ENCODE measurements at places on chromosomes 6 and 20. TPM values are rescaled to one million over a fixed set of nuclear protein-coding genes. Genes with fewer than 3 reads are reported as not detected.

Gene NKAIN4
- polyA plus RNA-seq: 3.9 TPM

Gene IRAK1BP1
- 10.8 TPM for polyA plus RNA-seq

DNA sequence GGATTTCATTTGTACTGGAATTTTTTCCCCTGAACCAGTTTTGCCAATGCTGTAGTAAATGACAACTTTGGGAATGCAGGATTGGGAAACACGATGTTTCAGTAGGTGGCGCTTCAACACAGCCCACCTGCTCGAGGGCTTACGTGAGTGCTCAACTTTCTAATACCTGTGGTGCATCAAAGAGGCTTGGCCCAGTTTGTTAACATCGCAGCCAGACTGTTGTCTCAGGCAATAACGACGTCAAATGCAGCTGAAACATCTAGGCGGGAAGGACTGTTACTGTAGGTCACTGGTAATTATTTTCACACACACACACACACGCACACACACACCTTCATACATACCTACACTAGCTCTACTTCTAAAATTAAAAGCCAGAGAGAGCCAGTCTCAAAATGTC is 815.5 kb upstream of the SLC35B3 start:
- H3K27me3 ChIP-seq: no peaks in the 10 kb centered on the region
- H3K36me3 ChIP-seq: no peaks in the 10 kb centered on the region
- H3K27ac ChIP-seq: no peak overlapping the region

- H3K27me3 ChIP-seq: no peaks in the 10 kb centered on the region
- peaks cover 23% of the 10 kb centered on the region for H3K4me1 ChIP-seq
- H3K27ac ChIP-seq: peak within 1 kb of the TSS; percentile 83
- peak; percentile 98 for DNase-seq
Observed at GRCh38 chr6:41779788-41780550, at the start of gene FRS3. Gene FRS3 (minus strand): TSS chr6:41779900. CDS start chr6:41776987, 2,913 bp downstream.

GRCh38 chr20:13494019-13494418 is 144.7 kb downstream of the TASP1 start:
- no peaks in the 10 kb centered on the region for H3K27me3 ChIP-seq
- no peak overlapping the region for H3K4me3 ChIP-seq
- DNase-seq: no peak
- no peaks in the 10 kb centered on the region for H3K36me3 ChIP-seq

Gene TREM2
- 2.8 TPM for polyA plus RNA-seq

DNA sequence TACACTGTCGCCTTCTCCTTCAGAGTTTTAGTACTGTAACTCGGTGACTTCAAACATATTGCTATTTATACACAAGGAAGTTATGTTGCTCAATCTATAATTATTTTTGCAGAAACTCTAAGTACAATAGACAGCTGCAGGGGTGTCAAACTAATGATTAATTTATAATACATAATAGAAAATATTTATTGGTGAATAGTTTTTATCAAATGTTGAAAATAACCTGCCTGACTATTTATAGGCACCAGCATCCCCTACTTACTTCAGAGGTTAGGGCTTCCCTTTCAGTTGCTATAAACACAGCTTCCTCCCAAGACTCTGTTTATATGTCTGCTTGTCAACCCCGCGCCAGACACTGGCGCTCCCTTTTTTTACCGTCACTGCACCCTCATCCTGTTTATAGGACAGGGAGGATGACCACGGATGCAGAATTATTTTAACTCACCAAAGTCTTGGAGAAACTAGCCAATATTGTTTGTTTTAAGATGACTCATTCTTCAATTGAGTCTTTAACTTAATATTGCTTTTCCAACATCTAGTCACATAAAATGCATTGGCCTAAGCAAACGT is 225.0 kb downstream of the ALDH8A1 start:
- peak overlapping the region; percentile 54 for H3K27ac ChIP-seq
- H3K4me1 ChIP-seq: peaks cover 38% of the 10 kb centered on the region
- no peak overlapping the region for H3K4me3 ChIP-seq
- no peaks in the 10 kb centered on the region for H3K36me3 ChIP-seq
- no peaks in the 10 kb centered on the region for H3K27me3 ChIP-seq
- no peak for DNase-seq

DNA sequence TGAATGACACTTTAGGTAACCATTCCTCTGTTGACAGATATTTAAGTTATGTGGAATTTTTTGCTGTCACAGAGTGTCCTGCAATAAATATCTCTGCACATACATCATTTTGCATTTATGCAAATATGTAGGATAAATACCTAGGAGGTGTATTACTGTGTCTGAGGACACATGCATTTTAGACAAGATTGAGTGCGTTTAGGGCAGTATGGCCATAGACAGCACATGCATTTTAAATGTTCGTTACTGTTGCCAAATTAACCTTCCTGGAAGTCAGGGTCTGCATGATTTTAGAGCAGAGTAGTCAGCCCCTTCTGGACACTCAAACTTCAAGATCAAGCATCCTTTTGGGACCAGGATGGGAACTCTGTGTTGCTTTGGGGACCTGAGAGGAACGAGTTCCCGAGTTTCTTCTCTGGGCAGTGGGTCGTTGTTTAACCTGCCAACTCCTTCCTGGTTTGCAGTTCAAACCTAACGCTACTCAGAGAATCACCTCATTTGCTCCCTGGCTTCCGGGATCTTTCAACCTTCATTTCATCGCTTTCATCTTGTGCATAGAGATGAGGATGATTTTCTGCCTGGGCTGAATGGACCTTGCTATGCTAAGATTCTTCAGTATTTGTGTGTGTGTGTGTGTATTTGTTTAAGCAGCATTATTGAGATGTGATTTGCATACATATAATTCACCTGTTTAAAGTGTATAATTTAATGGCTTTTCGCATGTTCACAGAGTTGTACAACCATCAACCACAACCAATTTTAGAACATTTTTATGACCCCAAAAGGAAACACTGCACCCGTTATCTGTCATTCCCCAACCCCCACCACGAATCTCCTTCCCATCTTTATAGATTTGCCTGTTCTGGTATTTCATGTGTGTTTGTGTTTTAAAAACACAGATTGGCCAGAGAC is 9.8 kb downstream of the BCAS4 start:
- no peaks in the 10 kb centered on the region for H3K36me3 ChIP-seq
- no peaks in the 10 kb centered on the region for H3K27me3 ChIP-seq
- H3K4me3 ChIP-seq: no peak overlapping the region
- no peak overlapping the region for H3K27ac ChIP-seq

Measured in testis (tissue), 5 donors.